GM10248 (cell line): ENCODE measurements at places on chromosomes 6 and 20.

GRCh38 chr20:19973961-19974629 is 43.1 kb upstream of the NAA20 start:
- DNase-seq, result no peak

DNA sequence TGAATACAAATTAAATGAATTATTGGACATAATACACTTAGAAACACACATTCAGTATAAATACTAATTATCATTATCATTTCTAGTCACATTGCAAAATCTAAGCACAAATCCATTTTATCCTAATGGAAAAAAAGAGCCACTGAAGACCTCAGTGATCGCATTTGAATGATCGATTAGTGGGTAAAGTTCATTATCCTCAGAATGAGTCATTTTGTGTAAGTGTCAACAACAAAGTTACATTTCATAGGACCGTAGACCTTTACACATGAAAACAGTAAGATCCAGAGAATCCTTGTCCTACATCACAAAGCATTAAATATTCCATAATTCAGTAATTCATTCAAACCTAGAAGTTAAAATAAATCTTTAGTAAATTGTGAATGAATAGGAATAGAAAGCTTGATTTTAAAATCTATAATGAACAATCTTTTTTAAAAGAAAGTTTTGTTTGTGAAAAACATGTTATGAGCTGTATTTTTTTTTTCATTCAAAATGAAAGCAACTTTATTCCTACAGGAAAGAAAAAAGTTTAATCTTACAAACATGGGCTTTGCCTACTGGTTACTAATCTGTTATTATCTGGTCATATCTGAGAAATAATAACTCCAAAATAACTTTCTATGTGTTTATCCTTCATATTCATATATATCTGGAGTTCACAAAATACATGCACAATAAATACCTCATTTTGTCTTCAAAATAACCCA is 33.7 kb downstream of the ROS1 start:
- DNase-seq, result no peak

DNA sequence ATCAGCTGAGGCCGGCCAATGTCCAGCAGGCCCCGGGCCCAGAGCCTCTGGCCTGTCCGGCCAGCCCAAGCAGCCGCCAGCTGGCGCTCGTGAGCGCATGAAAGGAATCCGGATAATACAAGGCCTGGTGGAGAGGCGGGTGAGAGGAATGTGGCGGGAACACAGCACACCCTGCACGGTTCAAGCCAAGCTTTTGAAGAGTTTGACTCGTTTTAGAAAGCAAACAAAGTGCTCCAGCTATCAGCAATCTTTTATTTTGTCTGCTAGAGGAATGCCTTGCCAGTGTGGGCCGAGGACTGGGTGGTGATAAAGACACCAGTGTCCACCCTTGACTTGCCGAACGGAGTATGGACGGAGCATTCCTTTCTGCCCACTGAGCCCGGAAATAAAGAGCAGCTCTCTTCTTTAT is 9.3 kb upstream of the NEDD9 start:
- no peak for DNase-seq

DNA sequence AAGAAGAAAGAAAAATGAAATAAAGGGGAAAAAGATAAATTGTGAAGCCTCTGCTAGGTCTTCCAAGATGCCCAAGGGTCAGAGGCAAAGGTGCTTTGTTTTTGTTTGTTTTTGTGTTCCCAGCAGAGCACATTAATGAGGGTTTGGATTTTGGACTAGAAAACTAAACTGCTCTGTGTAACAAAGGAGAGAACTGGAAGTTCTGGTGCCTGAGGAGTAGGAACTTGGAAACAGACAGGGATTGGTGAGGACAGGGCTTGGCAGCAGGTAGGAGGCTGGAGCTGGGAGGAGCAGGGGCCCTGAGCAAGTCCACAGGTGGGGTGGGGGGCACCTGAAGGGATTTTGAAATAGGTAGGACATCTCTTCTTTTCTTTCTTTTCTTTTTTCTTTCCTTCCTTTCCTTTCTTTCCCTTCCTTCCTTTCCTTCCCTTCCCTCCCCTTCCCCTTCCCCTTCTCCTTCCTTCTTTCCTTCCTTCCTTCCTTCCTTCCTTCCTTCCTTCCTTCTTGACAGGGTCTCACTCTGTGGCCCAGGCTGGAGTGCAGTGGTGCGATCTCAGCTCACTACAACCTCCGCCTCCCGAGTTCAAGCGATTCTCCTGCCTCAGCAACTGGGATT is 15.3 kb upstream of the ABRACL start:
- no peak for DNase-seq

- no peak for DNase-seq
Observed at GRCh38 chr6:109239651-109240321, 142.5 kb downstream of the CD164 start.

DNA sequence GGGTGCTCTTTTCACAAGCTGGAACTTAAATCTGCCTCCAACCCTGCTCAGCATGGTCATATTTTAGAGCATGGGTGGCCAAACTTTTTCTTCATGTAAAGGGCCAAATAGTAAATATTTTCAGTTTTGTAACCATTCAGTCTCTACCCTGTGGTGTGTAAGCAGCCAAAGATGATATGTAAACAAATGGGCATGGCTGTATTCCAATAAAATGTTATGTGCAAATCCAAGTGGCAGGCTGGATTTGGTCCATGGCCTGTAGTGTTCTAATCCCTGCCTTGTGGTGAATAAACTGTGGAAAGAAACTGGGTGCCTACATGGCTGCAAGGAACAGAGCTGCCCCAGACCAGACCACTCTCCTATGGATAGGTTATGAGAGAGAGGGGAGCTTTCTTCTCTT is 32.7 kb downstream of the OGFRL1 start:
- no peak for DNase-seq

GRCh38 chr6:56798163-56798562 is 155.5 kb upstream of the DST start:
- no peak for DNase-seq

DNA sequence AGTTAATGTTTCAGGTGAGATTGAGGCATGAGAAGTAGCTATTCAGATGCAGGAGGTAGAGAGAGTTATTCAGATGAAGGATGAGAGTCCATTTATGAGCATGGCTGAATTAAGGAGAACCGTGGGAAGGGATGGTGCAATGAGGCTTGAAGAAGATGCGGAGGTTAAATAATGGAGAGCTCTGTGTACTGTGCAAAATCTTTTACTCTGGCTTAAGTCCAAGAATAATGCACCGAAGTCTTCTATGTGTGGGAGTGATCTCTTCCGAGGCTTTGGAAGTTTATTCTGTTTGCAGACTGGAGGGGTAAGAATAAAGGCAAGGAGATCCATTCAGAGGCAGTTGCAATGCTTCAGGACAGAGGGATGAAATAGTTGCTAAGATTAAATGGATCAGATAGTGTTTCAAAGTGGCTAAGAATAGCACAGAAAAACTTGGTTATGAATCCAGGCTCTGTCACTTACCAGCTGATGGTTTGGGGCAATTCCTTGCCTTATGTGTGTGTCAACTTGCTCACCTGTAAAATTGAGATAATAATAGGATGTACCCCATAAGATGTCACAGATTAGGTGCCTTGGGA is 467.1 kb downstream of the HDGFL1 start:
- DNase-seq, result no peak

GRCh38 chr6:10587656-10588406 is 66.7 kb downstream of the GCNT2 start:
- DNase-seq, result no peak

DNA sequence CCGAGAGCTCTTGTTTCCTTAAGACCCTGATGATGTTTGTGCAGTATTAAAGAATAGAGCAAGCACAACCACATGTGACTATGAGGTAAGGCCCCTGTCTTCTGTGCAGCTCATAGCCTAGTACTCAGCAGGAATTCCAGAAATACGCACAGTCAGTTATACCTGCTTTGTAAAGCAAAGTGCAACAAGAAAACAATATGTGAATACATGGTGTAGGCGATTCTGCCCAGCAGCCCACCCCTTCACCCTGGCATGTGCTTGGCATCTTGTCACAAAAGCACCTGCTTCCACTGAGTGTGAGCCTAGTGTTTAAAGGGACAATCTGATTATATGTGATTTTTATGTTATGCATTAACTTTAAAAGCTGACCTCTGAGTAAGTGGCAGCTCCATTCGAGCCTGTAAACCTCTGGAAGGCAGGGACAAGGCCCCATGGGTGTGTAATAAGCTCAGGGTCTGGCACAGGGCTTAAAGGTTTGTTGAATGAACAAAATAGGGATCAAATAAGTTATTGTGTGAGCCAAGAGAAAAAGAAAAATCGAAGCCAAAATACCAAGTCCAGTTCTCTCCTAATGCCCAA is 148.7 kb downstream of the DOK5 start:
- no peak for DNase-seq

DNA sequence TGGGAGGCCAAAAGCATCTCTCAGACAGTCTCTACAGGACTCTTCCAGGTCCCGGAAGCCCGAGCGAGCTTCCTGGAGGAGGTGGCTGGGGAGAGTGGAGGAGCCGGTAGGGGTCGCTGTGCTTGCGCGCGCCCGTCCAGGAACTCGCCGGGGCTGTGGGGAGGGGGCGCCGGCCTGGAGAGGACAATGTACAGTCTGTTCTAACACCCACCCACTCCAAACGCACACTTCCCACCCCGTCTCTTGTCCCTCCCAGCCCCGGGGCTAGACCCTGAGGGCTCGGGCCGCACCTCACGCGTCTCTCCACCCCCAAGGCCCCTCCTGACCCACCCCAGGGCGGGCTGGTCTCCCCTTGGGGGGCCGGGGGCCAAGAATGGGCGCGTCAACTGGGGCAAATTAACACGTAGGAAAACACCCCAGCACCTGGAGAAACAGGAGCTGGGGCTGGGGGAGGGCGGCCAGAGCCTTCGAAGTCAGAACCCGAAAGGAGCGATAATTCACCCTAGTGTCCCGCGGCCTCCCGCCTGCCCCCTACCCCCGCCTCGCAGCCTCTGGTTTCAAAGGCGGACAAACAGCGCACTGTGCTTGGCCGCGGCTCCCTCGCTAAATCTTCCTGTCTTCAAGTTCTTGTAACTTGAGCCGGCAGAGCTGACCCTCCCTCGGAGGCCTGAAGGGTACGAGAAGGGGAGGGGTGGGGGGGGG is 103.2 kb upstream of the FOXP4 start:
- no peak for DNase-seq

- no peak for DNase-seq
Observed at GRCh38 chr20:44509762-44510161, 12.1 kb downstream of the SERINC3 start.

DNA sequence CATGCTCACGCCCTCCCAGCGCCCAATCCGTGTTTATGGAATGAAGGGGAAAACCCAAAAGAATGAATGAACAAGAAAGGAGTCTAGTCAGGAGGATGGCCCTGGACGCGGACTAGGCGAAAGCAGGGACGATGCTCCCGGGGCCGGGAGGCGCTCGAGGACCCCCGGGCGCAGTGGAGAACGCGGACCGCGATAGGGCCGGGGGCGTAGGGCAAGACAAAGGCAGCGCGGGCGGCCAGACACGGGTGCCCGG is 758 bp downstream of the GCLC start:
- no peak for DNase-seq

- DNase-seq, result no peak
Observed at GRCh38 chr20:58065508-58066361, 162.7 kb downstream of the ANKRD60 start.

- no peak for DNase-seq
Observed at GRCh38 chr20:14643146-14643545, 305.7 kb upstream of the FLRT3 start.

DNA sequence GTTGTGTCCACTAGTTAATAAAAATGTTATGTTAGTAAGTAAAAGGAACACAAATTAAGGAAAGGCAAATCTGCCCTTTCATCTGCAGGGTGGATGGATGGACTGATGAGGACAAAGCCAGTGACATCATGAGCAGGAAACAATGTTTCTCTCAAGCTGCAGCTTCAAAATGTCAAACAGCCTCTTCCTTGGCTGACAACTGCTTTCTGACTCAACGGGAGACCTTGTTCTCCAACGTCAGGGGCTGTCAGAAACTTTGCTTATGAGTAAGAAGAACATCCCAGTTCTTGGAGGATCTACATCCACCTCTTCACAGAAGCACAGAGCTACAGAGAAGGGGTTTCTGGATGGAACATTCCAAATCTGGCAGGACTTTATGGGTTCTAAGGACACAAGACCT is 6.0 kb downstream of the CST2 start:
- no peak for DNase-seq

GRCh38 chr6:148440877-148441453 is 98.3 kb downstream of the SASH1 start:
- no peak for DNase-seq

DNA sequence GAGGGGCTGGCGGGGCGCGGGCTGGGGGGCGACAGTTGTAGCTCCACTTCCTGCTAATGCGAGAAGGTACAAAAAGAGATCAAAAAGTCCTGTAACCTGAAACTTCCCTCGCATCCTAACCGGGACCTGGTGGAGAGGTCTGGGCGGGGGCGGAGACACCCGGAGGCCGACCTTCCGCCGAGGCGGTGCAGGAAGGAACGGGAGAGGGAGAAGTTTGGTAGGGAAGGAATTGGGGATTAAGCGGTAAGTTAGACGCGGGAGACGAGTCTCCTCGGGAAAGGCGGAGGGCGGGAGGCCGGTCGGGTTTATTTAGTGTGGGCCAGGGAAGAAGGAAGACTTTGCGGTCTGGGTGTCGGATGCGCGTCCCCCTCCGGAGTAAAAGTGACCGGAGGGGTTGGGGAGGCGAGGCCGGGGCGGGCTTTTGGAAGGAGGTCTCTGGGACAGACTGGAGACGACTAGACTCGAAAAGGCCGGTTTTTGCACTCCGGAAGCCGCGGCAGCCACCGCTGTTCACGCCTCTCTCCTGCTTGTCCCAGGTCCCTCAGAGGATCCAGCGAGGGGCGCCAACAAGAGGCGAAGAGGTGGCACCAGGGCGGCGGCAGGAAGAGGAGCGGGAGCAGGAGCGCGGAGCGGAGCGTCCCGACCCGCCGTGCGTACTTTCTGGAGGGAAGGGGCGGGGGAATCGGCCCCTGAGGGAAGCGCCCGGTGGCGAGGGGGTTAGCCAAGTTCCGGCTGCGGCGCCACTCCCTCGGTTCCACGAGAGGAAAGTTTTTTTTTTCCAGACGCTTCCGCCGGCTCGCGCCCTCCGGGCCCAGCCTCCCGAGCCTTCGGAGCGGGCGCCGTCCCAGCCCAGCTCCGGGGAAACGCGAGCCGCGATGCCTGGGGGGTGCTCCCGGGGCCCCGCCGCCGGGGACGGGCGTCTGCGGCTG is 734 bp downstream of the TPBG start:
- peak; percentile 29 for DNase-seq

- DNase-seq, result no peak
Observed at GRCh38 chr6:108163644-108164542, 1.9 kb upstream of the NR2E1 start.

DNA sequence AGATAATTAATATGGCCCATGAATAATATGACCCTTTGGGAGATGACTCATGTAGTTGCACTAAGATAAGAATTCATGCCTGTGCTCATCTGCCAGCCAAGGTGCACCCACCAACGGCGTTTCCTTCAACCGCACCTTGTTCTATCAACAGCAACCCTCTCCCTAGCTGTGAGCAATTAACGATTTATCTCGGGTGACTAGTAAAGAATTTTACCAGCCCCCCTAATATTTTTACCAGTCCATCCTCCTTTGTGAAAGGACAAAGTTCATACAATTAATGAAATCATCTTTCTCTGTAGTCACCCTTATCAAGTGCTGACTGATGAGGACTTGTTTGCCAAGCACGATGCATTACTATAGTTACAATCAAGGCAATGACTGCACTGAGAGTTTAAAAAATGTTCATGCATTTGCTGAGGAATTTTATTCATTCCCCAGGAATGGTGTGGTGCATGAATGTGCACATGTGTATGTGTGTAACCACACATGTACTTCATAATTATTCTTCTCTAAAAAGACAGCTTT is 118.7 kb downstream of the SMOC2 start:
- DNase-seq, result no peak
